GM12892 (cell line): ENCODE measurements at places on chromosomes 5 and 9.

GRCh38 chr5:175658299-175659145 is 651 bp downstream of the HRH2 start:
- no peak for DNase-seq

GRCh38 chr5:107275333-107275732 is 395.4 kb downstream of the EFNA5 start:
- DNase-seq, result no peak

GRCh38 chr5:86684222-86684621 is 66.5 kb downstream of the COX7C start:
- DNase-seq, result no peak

DNA sequence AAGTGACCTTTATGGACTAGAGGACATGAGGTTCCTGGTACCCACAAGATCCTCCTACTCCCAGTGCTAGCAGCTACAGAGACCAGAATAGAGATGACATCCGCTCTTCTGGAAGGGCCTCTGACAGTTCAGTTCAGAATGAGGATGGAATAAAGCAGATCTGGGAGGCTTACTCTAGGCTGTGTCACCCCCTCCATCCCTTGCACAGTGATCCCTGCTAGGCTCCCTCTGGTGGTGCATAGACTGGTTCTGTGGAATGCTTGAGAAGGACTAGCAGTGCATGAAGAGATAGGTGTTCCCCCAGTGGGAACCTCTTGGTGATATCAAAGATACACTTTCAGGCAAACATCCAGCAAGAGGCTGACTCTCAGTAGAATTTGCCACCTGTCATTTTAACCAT is 83.0 kb downstream of the NPR3 start:
- DNase-seq, result no peak

DNA sequence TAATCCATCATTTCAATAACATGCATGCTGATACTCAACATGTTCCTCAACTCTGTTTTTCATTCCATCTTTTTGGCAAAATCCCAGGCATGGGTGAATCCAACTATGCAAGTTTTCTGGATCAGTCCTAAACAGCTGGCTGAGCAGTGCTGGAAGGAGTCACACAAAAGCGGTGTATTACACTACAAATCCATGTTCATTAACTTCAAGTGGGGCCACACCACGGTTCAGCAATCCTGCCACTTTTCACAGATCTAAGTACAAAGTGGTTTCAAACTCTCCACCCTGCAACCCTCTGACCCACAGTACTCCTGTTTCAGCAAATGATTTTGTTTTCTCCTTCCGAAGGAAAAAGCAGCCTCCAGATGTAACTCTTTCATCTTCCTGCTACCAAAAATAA is 222.5 kb downstream of the EPB41L4A start:
- DNase-seq, result no peak

GRCh38 chr5:14142202-14142826 is 828 bp upstream of the TRIO start:
- DNase-seq, result no peak

GRCh38 chr5:111752426-111752965 is 4.5 kb downstream of the NREP start:
- no peak for DNase-seq

- DNase-seq, result no peak
These were observed 89.9 kb downstream of the MAMDC2 start for GRCh38 chr9:70133253-70134208.

DNA sequence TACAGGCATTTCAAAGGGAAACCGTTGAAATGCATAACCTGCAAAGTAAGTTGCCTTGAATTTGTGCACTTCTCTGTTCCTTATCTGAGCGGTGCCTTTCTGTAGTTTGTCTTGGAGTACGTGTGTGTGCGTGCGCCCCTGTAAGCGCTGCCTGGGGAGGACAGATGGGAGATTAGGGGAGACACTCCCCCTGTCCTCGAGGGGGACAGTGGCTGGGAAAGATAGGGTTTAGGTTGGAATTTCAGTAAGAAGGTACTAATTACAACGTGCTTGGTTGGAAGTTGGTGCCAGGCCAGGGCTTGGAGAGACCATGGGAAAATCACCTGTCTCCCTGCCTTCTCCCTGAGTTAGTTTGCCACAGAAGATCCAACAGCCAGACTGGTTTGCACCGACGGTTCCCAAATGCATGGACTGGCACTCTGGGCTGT is 73.2 kb downstream of the PIK3R1 start:
- DNase-seq, result no peak

DNA sequence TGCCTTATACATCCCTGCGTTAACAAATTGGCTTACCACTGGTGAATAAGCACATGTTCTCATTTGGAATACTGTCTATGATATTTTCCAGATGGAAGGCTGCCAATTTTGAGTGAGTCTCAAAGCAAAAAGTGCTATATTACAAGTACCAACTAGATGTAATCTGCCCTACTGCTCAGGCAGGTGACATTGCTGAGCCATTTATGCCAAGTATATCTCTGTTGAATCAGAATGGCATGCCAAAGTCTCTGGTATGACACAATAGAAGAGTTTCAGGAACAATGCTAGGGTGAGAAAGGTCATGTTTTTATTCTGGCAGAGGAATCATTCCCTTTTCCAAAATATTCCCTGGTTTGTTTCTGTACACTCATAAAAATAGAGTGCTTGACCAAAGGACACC is 356.5 kb downstream of the CDH9 start:
- no peak for DNase-seq

- DNase-seq, result no peak
These were observed 49.7 kb downstream of the WWC1 start for GRCh38 chr5:168341178-168341577.

GRCh38 chr5:96978812-96979449 is 43.1 kb downstream of the LNPEP start:
- no peak for DNase-seq

DNA sequence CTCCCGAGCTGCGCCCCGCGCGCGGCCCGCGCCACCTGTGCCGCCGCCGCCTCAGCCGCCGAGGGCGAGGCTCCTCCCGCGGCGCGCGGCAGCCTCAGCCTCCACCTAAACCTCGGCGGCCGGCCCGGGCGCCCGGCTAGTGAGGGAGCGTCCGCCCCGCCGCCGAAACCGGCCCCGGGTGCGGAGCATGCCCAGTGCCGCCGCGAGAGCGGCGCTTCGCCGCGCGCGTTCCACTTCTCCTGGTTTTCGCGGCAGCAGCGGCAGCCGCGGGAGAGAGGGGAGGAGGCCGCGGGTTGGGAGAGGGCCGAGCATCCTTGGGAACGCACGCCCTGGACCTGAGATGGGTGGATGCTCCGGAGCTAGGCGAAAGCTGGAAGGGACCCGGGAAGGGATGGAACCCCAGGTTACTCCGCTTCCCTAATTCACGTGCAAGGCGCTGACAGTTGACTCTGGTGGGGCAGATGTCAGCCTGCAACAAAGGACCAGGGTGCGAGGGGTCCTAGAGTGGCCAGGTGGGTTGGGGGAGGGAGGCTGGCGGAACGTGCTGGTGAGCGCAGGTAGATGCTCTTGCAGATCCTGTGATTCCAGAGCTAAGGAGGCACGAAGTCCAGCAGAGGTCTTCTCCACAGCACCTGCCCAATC is at the start of gene CTNND2:
Gene CTNND2 (minus strand): TSS at position 182 of the 642 bp plus-strand sequence. CDS start 593 bp downstream, outside the sequence.
- DNase-seq, result peak; percentile 0

DNA sequence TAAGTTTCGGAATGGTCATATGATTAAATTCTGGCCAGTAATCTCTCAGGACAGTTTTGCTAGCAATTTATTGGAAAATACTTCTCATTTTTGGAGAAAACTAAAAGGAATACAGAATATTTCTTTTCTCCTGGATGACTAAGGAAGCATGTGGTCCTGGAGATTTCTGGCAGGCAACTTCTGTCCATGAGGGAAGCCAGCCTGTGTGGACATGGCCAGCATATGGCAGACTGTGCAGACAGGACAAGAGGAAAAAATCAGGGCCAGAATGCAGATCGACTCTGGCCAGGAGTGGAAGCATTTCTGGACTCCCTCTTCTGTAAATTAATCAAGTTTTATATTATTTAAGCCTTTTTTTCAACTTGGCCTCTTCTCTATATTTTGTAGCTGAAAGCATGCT is 100.4 kb upstream of the CDH18 start:
- no peak for DNase-seq

- no peak for DNase-seq
These were observed 1941.6 kb upstream of the C9orf72 start for GRCh38 chr9:29514862-29515261.
